NCI-H2029 treated with DMSO at 0.1 percent for 48 hours (cell line): ENCODE measurements at places on chromosomes 6 and 20.

DNA sequence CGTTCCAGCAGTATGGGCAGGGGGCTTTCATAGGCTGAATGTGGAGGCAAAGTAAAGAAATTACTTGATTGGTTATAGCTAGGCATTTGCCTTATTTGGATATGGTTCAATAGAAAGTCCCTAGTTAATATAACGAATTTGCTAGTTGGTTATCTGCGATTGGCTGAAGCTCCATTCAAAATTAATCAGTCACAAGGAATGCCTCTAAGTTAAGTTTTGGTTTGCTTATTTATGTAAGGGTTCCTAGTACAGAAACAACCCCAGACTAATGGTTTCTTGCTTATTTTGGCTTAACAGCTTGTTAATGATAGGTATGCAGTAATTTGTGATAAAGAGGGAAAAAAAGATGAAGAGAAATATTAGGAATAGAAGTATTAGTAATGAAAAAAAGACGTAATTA, 87.5 kb downstream of the JAG1 start:
- no peak for DNase-seq

- DNase-seq, result no peak
These were observed 69.0 kb downstream of the WDR27 start for GRCh38 chr6:169632841-169633240.

DNA sequence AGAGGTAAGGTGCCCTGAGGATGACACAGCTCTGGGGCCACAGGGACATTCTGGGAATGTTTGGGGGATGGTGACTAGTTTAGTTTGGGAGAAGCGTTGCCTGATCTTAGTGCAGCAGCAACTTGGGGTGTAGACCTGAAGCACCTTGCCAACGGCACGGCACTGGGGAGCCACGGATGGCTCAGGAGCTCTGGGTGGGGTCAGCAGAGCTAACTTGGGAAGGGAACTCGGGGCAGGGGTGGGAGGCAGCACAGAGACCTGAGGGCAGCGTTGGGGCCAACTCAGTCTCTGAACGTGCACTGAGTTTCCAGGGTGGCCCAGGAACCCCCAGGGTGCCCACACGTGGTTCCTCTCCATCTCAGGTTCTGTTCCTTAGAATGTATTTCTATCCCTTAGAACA, 14.9 kb downstream of the THBS2 start:
- no peak for DNase-seq

GRCh38 chr20:31476643-31477215, 1.6 kb downstream of the REM1 start:
- no peak for DNase-seq

DNA sequence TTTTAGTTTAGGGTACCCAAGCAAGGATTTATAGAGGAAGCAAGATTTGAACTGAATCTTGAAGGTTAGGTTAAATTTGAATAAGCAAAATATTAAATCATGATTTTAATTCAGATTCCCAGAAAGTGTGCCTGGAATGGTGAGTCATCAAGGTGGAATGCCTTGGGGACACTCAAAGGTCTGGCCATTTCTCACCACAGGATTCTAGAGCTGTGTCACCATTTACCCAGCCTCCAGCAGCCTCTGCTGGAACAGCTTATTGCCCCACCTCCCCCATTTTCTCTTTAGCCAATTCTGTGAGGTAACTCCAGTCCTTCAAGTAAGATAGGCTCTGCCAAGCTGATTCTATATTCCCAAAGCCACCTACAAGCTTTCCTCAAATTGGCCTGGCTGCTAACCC, 181.4 kb downstream of the SIM1 start:
- no peak for DNase-seq

- DNase-seq, result no peak
These were observed 17.6 kb upstream of the SERPINB1 start for GRCh38 chr6:2859185-2859700.

DNA sequence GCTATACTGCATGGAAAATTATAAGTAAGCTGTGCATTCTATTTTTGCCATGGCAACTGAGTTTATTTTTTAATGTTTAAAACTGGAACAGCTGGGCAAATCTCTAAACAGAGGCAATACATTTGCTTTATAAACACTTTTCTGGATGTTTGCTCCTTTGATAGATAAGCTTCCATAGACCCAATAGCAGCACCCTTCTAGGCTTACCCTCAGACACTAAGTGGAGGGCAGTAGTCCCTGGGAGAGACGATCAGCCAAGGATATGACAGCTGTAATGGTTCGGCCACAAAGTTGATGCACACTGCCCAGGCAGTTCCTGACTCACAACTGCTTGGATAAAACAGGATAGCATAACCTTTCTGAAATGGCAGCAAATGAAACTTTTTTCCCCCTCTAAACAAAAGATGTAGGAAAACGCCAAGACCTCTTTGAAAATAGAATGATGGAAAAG, 8.5 kb upstream of the MRPS10 start:
- no peak for DNase-seq

DNA sequence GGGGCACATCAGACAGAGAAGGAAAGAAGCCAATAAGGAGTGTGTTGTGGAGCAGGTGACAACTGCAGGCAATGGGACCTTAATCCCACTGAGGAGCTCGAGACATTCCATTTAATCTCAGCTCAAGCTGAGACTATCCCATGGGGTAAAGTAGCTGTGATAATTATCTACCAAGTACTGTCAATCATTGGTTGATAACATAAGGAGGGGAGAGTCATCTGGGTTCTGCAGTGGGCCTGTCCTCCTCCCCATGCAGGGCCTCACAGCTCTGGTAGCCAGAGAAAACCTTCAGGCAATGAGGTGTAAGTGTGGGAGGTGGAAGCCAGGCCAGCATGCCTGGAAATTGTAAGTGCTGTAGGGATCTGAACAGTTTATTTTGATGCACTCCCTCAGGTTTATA, 375.0 kb upstream of the ARID1B start:
- no peak for DNase-seq

GRCh38 chr20:57902473-57902872, 192.7 kb upstream of the PMEPA1 start:
- no peak for DNase-seq

- DNase-seq, result peak; percentile 66
These were observed 68.1 kb downstream of the HFE start for GRCh38 chr6:26155061-26155930.
